NCI-H1048 (cell line): ENCODE measurements at places on chromosomes 11 and 22.

- DNase-seq, result peak; percentile 64
These were observed 1.4 kb upstream of the MAPK11 start for GRCh38 chr22:50271519-50271970.

- no peak for DNase-seq
These were observed 26.8 kb downstream of the RPL3 start for GRCh38 chr22:39292561-39293074.

DNA sequence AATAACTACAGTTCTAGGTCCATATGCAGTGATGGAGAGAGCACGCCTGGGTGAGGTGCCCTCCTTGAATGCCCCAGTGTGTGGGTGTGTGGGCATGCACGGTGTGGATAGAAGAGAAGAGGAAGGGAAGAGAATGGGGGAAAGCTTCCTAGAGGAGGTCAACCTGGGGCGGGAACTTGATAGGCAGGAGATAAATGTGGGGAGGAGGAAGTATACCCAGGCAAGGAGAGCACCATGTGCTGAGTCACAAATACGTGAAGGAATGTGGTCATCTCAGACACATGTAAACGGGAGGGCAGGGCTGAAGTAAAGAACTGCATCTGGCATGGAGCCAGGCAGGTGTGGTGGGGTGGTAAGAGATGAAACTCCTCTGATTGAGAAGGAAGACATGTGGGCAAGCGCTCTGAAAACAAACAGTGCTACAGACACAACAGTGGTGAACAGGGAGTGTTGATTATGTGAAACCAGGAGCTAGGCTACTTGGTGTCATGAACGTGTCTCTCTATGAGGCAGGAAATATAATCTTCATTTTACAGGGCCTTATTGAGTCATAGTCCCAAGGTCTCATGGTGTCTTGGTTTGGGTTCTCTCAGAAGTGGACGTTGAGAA lies 61.5 kb upstream of the EED start:
- DNase-seq, result no peak

GRCh38 chr11:29227811-29228210 lies 789.0 kb downstream of the KCNA4 start:
- DNase-seq, result no peak

- DNase-seq, result no peak
These were observed 17.7 kb downstream of the DNAJC24 start for GRCh38 chr11:31387379-31387778.

GRCh38 chr22:38338772-38339379 lies 21.6 kb upstream of the CSNK1E start:
- no peak for DNase-seq
